Stimulated activated CD8-positive, alpha-beta memory T cell treated with anti-CD3 and anti-CD28 coated beads, Interleukin-7, amount 100 ng/mL, for 24 hours (primary cell): ENCODE measurements at places on chromosomes 6 and 20.

GRCh38 chr6:107409942-107410341 lies 49.4 kb downstream of the PDSS2 start:
- DNase-seq = no peak

- DNase-seq = no peak
Measured at GRCh38 chr6:14946753-14947152, 299.1 kb upstream of the JARID2 start.

- DNase-seq = peak; percentile 28
Measured at GRCh38 chr20:51525241-51526105, 17.0 kb downstream of the NFATC2 start.

DNA sequence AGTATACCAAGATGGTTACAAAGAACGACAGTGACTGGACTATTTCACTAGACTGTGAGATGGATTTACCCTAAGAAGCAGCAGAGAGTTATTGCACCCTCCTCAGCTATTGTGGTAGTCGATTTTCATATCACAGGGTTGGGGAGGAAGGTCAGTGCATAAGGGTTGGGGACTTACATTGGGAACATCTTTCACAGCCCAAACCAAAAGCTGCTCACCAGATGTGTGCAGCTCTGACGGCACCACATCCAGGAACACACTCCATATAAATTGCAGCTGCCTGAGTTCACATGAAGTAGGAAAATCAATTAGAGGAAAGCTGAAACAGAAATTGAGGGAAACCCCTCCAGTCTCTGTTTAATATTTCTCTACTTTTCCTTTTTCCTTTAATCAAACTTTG lies 470.5 kb upstream of the NRSN1 start:
- no peak for DNase-seq

DNA sequence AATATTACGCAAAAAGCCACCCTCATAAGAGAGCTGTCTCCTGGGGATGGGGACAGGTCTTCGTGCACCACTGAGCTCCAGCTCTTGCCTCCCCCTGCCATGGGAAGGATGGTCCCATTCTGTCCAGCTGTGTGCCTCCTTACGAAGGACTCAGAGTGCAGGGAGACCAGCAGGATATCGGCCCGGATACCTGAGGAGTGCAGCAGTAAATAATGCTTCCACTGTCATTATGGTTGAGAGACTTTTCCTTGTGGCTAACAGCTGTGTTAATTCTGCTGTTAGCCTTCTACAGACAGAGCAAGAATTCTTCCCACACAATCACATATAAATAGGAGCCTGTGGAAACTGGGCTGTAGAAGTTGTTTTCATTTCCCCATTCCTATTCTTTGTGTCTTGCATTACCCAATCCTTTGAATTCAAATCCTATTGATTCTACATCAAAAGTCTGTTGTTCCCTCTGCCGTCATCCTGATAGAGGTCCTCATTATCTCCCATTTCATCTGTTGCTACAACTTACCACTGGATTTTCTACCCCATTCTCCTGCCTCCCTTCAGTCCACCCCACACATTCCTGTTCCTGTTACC lies 364.6 kb upstream of the SOX4 start:
- DNase-seq = no peak

DNA sequence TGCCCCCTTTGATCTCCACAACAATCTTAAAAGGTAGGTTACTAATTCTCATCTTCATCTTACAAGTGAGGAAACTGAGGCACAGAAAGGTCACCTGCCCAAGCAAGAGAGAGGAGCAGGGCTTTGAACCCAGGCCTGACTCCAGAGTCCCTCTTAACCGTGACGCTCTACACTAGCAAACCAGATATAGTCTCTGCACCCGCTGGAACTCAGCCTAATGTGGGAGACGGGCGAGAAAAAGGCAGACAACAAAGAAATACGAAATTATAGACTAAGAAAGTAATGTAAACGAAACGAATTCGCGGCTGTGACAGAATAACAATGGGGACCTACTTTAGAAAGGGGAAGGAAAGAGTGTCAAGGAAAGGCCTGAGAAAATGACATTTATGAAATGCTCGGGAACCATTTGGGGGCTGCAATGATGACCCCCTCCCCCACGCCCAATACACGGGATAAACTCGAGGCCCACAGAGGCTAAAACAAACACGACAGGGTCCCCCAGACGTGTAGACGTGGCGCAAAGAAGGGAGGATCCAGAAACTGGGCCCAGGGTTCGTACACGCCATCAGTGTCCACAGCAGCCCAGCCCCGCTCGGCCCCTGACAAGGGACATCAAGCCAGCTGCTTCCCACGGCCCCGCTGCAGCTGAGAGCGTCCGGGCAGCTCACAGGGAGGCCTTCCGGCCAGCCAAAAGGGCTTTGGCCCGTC lies 637 bp downstream of the TRPC4AP start:
- no peak for DNase-seq

DNA sequence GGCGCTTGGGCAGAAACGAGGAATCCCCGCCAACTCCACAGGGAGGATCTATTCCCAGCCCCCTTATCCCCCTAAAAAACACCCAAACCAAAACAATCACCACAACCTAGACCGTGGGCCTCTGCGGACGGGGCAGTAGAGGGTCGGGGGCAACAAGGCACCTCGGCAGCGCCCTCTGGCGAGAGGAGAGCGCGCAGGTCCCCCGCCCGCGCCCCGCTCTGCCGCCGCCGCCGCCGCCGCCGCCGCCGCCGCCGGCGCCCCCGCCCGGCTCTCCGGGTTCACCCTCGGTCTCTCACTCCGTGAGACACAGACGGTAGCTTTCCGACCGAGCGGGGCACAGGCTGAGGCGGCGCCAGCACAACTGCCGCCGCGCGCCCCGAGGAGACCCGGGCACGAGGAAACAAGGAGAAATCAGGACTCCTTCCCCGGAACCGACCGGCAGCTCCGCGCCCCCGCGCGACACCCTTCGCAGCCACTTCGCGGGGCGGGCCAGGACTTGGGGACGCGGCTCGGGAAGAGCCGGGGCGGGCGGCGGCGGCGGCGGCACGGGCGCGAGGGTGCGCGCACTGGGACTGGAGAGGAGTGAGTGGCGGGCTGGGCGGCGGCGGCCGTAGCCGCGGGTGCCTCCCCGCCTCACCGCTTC lies at the start of gene SLC35F1:
Gene SLC35F1 (plus strand): TSS at position 307 of the 643 bp plus-strand sequence.
- DNase-seq = no peak

- DNase-seq = no peak
Measured at GRCh38 chr6:114556846-114557488, 214.1 kb upstream of the HS3ST5 start.

- DNase-seq = no peak
Measured at GRCh38 chr20:33789109-33789857, 21.9 kb upstream of the CHMP4B start.

GRCh38 chr6:131532580-131533039 lies 40.4 kb upstream of the ARG1 start:
- DNase-seq = no peak

DNA sequence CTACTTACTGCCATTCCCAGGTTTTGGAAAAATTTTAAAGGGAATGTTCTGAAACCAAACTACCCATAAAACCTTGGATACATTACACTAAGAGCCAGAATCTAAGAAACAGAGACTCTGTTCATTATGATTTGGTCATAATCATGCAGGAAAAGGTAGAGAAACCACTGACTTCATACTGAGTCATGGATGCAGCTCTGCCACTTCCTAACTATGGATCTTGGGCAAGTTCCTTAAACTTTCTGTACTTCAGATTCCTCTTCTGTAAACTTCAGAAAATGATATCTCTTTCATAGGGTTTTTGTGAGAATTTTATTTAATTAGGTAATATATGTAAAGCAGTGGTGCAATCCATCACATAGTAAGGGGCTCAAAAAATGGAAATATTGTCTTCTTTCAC lies 20.0 kb downstream of the PLA2G7 start:
- no peak for DNase-seq

DNA sequence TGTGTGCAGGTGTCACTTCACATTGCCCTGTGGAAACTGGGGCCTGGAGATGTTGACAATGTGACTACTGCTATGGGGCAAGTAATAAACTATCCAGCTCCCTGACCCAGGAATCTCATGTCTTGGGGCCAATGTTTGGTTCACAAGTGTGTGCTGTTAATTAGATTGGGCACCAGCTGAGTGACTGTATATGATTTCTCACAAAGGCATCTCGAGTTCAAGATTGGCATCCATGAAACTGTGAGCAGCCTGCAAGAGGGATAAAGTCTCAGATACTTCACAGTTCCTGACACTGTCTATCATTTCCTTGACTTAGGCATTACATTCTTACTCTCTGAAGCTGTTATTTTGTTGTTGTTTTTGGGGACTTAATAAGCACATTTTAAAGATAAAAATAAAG lies 264.0 kb downstream of the PRKN start:
- no peak for DNase-seq

DNA sequence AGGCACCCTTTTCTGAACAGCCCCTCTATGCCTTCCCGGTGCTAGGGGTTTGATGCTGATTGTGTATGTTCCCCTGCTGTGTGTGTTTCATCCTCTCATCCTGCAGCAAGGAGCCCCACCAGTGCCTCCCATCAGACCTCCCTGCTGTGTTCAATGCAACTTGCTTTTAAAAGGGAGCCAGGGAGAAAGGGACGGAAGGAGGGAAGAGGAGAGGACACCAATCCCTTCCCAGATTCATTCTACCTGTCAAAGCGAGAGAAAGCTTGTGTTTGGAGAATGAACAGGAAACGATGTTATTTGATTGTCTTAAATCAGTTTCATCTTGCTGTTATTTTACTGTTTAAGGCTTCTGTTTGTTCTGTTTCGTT lies 259.2 kb downstream of the ADGB start:
- DNase-seq = no peak

GRCh38 chr20:36435592-36436541 lies 105.5 kb upstream of the MYL9 start:
- DNase-seq = peak; percentile 82

GRCh38 chr6:35532126-35532525 lies 19.4 kb upstream of the TULP1 start:
- DNase-seq = no peak
